ENCODE measurements at places on chromosomes 7 and 10.

DNA sequence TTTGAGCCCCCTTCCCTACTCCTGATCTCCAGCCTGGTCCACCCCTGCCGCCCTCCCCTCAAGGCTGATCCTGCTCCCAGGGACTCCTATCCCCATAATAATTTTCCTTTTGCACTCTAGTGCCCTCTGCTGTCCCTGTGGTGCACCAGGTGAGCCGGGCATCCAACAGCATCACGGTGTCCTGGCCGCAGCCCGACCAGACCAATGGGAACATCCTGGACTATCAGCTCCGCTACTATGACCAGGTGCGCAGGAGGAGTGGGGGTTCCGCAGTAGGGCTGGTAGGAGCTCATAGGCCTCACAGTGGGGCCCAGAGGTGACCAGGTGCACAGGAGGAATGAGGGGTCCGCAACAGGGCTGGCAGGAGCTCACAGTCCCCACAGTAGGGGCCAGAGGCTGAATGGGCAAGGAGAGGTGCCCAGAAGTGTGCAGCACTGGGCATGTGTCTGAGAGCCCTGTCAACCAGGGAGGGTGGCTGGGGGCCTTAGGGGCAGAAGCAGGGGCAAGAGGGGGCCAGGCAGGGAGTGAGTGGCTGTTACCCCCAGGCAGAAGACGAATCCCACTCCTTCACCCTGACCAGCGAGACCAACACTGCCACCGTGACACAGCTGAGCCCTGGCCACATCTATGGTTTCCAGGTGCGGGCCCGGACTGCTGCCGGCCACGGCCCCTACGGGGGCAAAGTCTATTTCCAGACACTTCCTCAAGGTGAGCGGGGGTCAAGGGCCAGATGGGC lies 11.7 kb downstream of the EPHB6 start:
- no peaks in the 10 kb centered on the region for H3K4me1 ChIP-seq
- no peak overlapping the region for H3K4me3 ChIP-seq
- no peak overlapping the region for H3K27ac ChIP-seq

DNA sequence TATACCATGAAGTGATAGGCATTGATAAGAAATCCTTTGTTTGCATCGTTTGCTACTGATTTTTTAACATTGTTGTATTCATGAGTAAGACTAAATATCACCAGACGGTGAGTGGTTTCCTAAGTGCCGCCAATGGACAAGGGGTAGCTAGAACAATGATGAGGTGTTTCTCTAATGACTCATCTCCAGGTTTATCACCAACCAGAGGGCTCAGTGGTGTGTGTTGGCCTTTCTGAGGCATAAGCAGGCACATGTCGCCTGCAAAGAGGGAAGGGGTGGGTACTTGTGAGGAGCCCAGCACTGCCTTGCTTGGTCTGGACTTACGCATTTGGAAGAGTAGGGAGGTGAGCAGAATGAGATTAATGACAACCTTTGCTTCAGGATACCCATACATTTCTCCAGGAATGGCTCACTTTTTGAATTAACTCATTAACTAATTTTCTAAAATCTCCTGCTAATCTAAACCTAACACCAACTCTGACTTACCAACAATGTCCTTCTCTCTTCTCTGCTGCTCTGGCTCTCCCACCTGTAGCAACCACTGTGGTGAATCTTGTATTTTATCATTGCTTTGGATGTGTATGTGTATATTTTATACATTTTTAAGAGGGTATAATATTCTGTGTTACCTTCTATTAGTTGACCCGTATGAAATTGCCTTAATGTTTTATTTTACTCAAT lies 722.6 kb downstream of the GRID1 start:
- H3K36me3 ChIP-seq: no peaks in the 10 kb centered on the region
- peaks cover 9% of the 10 kb centered on the region for H3K4me1 ChIP-seq
- H3K27ac ChIP-seq: no peak overlapping the region

- no peak for DNase-seq
- H3K27ac ChIP-seq: peak overlapping the region; percentile 93
- peaks cover 33% of the 10 kb centered on the region for H3K4me1 ChIP-seq
Observed at GRCh38 chr7:127392182-127392565, 334 bp downstream of the ZNF800 start.

DNA sequence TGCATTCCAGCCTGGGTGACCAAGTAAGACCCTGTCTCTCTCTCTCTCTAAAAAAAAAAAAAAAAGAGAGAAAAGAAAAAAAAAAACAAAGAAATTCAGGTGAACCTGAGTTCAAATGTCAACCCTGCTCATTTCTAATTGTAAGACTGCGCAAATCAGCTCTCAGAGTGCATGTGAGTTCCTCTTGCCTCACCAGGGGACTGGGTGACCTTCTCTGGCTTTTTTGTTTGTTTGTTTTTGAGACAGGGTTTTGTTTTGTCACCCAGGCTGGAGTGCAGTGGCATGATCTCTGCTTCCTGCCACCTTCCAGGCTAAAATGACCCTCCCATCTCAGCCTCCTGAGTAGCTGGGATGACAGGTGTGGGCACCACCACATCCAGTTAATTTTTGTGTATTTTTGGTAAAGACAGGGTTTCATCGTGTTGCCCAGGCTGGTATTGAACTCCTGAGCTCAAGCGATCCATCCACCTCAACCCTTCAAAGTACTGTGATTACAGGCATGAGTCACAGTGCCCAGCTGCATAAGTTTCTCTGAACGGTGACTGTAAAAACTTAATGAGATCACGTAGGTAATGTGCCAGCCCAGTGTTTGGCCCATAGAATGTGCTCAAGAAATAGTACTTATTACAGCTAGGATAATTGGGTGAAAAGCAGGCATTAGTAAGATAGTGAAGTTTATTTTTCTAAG lies 45.3 kb upstream of the BAMBI start:
- no peak for DNase-seq
- H3K4me3 ChIP-seq: no peak overlapping the region
- peaks cover 8% of the 10 kb centered on the region for H3K4me1 ChIP-seq
- H3K27ac ChIP-seq: no peak overlapping the region
- peaks cover 5% of the 10 kb centered on the region for H3K27me3 ChIP-seq
- no peaks in the 10 kb centered on the region for H3K36me3 ChIP-seq

DNA sequence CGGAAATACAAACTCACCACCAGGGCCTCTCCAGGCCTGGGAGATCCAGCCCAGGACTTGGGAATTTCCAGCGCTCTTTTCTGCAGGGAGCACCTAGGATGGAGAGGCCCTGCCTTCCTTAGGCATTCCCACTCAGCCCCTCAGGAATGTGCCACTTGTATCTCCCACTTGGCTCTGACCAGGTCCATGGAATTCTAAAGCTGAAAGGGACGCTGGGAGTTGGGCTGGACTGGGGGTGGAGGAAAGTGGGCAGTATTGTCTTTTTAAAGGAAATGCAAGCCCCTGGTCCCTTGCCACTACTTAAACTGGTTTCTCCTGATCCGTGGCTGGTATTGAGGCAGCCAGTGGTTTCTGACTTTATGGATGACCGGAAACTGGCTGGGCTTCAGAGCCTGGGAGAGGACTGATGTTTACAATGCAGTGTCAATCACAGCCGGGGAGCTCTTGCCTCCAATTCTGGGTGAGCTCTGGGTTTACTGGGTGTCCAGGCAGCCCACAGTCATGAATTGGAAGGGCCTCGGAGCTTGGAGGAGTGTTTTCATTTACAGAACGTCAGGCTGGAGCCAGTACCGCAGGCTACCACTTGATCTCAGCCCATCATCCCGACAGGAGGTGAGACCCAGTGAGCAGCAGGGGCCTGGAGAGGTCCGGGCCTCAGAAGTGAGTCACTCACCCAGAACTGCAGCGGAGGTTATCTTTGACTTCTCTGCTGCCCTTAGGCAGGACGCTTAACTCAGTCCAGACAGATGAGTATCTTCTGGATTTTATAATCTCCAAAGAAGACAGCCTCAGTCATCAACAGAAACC lies 27.3 kb downstream of the AGAP3 start:
- peaks cover 4% of the 10 kb centered on the region for H3K36me3 ChIP-seq
- H3K27ac ChIP-seq: no peak overlapping the region
- no peak for DNase-seq
